ENCODE measurements at places on chromosomes 3 and 15.

DNA sequence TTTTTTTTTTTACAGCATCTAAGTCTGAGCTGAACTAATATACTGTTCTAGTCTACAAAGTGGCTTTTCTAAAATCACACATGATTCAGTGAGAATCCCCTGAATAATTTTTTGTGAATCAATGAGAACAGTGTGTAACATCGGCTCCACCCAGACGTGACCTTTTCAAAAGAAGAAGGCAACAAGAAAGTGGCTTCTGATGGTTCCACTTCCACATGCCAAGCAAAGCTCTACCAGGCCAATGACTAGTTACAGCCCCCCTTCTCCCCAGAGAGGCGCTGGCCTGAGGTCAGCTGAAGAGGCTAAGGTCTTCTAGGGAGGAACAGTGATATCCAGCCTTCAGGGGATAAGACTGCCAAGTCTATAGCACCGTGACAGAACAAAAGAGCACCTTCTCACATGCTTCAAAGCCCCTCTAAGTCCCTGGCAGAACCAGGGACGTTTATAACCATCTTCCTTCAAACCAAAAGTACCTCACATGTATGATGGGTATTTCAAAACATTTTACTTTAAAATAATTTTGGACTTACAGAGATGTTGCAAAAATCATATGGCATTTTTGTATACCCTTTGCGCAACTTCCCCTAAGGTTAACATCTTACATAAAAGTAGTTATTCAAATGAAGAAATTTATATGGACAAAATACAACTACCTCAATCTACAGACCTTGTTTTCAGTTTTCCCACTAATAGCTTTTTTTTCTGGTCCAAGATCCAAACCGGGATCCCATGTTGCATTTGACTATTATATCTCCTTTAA lies 177.9 kb downstream of the OSBPL10 start:
- no peak for DNase-seq

GRCh38 chr3:188179006-188179966 lies 25.3 kb downstream of the LPP start:
- peak; percentile 41 for DNase-seq

GRCh38 chr3:10581716-10582115 lies 76.3 kb upstream of the ATP2B2 start:
- DNase-seq: no peak

DNA sequence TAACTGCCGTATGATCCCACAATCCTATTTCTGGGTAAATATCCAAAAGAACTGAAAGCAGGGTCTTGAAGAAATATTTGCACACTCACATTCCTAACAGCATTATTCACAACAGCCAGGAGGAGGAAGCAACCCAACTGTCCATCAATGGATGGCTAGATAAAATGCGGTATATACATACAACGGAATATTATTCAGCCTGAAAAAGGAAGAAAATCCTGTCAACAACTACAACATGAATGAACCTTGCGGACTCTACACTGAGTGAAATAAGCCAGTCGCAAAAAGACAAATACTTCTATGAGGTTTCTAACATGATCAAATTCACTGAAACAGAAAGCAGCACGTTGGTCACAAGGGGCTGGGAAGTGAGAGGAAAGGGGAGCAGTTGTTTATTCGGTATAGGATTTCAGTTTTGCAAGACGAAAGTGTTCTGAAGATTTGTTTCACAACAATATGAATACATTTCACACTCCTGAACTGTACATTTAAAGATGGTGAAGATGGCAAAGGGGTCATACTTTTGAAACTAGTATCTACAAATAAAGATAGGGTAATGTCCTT lies 6.2 kb downstream of the DLG1 start:
- DNase-seq: no peak

- DNase-seq: no peak
These were observed 448.6 kb upstream of the RASGRP1 start for GRCh38 chr15:39013262-39013661.

- DNase-seq: no peak
These were observed 2.5 kb upstream of the GATA2 start for GRCh38 chr3:128495435-128495970.

DNA sequence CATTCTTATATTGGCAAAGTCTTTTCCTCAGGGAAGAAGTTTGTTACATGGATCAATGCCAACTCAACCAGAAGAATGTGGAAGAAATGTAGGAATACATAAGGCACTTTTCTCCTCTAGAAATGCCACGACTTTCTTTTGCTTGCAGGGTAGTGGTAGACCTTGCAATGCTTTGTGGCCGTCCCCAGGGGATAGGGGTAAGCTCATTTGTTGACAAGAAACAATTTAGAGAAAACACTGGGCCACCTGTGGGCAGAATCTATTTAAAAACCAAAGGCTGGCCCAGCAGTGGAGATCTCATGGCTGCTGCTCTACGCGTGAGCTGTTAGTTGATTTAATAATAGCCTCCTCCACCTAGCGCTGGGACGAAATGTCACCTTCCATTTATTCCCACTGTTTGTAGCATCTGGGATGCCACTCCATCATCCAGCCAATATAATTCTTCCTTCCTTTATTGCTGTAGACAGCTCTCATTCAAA lies 64.6 kb upstream of the PFN2 start:
- no peak for DNase-seq

GRCh38 chr3:118842147-118842863 lies 192.3 kb downstream of the IGSF11 start:
- no peak for DNase-seq

- DNase-seq: no peak
These were observed 353.4 kb downstream of the FOXP1 start for GRCh38 chr3:71229905-71230657.

- no peak for DNase-seq
These were observed 4.2 kb downstream of the TBC1D5 start for GRCh38 chr3:17738219-17738618.

DNA sequence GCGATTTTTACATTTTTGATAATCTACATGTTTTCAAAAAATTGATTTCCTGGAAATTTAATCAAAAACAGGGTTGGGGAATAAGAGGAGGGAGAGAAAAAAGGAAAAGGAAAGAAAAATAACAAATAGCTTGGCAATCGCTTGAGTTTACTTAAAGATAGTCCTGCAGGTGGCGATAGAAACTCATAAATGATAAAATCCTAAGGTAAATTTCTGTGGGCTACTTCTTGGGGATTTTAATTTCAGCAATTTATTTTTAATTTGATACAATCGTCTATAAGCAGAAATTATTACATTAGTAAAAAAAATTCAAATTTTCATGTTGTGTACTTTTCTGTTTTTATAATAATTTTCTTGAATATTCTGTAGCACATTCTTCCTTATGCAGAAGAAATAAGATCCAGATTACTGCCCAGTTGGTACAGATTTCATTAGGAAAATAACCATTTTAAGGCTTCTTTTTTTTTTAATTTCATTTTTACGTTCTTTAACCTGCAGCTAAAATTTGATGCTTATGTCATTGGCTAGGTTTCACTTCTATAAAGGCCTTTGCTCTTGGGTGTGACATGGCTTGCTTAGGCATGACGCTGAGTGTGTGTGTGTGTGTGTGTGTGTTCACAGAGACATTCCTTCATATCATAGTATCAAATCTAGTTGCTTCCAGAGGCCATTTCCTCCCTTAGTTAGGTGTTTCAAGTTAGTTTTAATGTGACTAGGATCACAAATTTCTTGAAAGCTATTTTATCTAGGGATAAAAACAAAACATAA lies 181.8 kb downstream of the MCTP2 start:
- DNase-seq: no peak

DNA sequence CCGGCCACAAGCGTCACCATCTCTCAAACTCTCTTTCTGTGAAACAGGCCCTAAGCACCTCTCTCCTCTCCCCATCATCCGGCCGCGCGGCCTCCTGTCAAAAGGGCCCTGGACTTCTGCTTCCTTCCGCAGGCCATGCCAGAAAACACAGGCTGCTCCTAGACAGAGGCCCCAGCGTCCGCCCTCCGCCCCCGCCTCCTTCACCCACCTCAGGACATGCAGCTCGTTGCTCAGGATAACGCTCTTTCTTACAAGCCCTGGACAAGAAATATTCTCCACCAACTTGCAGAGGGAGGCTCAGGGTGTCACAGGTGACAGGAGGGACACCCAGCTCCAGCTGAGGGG lies 212.0 kb downstream of the XXYLT1 start:
- DNase-seq: no peak

DNA sequence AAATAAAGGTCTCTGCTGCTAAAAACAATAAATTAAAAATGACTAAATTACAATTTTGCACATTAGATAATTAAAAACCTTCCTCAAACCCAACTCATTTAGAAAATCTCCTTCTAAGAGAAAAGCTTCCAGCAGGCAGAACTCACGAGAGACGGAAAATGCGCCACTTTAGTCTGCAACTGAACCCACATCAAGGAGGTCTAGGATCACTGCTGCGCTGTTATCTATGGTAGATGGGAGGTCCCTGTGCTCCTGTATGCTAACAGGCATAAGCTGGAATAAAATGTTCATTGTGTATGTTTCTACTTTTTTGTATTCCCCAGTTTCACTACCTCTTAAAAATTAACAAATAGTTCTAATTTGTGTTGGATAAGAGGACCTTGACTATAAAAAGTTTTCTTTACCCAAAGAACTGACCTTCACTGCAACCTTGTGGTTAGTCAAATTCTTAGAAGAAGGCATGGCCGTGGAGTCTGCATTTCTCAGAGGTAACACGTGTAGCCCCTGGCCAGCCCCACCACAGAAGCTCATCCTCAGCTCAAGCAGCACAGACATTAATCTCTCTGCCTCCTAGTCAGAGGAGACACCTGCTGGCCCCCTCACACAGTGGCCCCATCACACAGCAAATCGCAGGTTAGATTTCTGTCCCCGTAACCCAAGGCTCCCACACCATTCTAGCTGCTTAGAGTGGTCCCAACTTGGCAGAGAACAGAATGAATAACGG lies 22.3 kb downstream of the STIMATE start:
- DNase-seq: no peak

GRCh38 chr3:127801731-127802313 lies 20.5 kb downstream of the MGLL start:
- DNase-seq: no peak

- no peak for DNase-seq
These were observed 653.1 kb downstream of the RBMS3 start for GRCh38 chr3:29933802-29934490.

DNA sequence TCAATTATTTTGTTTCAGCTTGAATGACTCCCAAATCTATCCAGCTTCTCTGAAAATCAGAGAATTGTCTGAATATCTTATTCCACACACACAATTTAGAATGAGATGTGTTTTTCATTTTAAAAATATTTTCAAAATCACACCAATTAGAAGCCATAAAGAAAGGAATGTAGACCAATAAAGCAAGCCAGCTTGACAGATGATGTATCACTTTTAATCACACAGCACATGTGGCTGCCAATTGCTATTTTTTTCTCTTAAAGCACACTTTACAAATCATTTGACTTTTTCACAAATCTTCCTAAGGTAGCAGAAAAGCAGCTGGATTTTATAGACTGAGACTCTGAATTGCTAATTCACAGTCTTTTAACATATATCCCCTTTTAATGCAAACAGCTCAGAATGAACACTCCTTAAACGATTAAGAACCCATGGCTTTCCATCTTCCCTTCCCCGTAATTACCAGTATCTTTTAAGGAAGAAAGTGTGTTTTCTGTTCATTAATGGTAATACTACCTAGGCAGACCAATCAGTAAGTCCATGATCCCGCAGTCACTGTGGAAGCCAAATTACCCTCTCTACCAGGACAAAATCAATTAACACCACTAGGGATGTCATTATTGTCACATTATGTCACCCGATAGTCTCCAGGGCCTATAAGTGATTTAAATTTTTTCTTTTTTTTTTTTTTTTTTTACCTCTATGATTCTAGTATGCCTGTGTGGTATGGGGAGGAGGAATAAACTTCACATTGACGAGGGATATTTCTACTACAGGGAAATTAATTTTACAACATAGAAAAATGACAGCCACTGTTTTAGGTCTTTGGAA lies 250.0 kb upstream of the VEPH1 start:
- DNase-seq: no peak

- no peak for DNase-seq
These were observed 71.9 kb downstream of the FILIP1L start for GRCh38 chr3:100042166-100042981.

DNA sequence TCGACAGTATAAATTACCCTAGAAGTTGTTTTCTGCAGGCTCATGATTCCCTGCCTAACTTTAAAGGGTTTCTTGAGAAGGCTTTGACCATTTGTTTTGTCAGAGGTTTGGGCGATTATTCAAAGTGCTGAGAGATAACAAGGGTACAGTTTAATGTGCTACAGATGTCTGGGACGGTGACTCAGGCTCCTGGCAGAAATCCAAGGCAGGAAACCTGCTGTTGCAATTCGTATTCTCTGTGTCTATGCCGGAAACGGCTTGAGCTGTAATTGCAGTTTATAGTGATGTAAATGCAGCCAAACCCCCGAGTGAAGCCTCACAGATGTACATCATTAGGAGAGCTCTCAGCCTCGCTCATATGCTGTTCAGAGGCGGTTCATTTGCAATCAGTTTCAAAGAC lies 65.6 kb downstream of the SYNPR start:
- DNase-seq: peak; percentile 96

- no peak for DNase-seq
These were observed 51.3 kb downstream of the DRD3 start for GRCh38 chr3:114127517-114127916.

DNA sequence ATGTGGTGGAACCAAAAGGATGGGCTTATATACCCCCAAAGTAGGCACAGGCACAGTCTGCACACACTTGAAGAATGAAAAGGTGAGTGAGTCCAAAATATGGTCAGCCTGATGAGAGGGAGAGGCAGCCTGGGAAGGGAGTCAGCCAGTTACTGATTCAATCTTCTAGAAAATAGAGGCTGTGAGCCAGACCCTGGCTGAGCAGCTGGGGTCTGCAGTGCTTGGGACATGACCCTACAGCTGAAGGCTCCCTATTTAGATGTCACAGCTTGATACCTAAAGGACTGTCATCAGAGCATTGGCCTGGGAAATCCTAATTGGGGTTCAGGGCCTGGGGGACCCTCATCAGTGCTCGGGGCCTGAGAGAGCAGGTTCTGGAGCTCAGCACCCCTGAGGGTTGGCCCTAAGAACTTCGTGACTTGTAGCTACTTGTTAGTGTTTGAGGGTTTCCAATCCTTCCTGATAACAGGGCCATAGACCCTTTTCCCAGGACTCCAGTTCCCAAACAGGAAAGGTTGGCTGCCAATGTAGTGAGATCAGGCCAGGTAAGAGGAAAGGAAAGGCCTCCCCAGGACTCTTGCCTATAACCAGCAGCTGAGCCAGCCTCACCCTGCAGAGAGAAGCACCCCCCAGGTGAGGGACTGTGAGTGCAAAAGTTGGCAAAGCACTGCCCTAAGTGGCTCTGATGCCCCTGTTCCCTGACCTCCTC lies 54.7 kb upstream of the SLCO2A1 start:
- DNase-seq: no peak

- DNase-seq: peak; percentile 19
These were observed 45.1 kb upstream of the AMOTL2 start for GRCh38 chr3:134419214-134419959.

GRCh38 chr3:19148768-19149091 lies 420 bp downstream of the KCNH8 start:
- no peak for DNase-seq

GRCh38 chr3:46707601-46708011 lies 6.4 kb downstream of the TMIE start:
- DNase-seq: no peak

DNA sequence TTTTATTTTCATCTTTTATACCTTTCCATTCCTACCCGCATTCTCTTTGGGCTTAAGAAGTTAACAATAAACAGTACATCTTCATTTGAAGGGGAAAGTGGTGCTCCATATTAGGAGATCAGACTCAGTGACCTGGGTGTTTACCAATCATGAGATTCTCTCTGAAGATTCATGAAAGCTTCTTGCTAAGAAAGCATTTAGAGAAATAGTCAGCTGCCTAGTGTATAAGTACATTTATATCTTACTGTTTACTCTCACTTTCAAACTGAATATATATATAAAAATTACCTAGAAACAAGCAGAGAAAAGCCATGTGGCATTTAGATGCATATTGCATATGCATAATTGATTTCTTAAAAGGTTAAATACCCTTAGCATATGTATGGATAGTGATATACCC lies 100.5 kb downstream of the KCNH8 start:
- no peak for DNase-seq

All from NCI-H345 (cell line).